ENCODE measurements at places on chromosomes 16 and 17.

DNA sequence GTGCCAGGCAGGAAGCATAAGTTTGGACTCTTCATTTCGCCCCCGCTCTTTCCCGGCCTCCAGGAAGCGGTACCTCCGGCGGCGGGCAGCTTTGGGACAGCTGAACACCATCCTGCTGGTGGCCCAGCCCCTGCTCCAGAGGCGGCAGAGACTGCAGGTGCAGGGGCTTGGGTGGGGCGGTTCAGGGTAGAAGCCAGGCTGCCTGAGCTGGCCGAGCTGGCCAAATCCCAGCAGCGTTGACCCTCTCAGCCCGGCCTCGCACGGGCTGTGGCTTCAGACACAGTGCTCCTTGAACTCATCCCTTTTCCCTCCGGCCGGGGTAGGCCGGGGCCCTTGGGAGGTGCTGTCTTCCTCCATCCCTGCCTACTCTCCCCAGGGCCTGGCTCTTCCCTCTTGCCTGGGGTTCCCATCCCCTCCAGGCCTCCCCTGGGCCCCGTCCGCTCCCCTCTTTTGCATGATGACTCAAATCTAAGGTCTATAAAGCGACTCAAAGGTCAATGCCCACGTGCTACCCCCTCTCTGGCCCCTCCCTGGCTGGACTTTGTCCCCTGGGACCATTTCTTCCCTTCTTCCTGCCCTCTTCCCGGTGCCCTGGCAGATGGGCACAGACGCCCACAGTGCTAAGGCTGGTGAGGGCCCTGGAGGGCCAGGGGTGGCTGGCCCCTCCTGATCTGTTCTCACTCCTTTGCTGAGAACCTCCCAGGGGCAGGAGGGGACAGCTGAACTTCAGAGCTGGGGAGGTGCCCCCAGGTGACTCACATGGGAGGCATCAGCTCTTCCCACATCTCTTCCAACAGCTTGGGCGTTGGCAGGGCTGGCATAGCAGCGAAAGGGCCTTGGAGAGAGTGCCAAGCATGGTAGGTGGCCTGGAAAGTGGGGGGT is 22.7 kb downstream of the MYO15B start:
- no peak for DNase-seq

GRCh38 chr17:8588877-8589554 is 41.5 kb downstream of the MYH10 start:
- no peak for DNase-seq

DNA sequence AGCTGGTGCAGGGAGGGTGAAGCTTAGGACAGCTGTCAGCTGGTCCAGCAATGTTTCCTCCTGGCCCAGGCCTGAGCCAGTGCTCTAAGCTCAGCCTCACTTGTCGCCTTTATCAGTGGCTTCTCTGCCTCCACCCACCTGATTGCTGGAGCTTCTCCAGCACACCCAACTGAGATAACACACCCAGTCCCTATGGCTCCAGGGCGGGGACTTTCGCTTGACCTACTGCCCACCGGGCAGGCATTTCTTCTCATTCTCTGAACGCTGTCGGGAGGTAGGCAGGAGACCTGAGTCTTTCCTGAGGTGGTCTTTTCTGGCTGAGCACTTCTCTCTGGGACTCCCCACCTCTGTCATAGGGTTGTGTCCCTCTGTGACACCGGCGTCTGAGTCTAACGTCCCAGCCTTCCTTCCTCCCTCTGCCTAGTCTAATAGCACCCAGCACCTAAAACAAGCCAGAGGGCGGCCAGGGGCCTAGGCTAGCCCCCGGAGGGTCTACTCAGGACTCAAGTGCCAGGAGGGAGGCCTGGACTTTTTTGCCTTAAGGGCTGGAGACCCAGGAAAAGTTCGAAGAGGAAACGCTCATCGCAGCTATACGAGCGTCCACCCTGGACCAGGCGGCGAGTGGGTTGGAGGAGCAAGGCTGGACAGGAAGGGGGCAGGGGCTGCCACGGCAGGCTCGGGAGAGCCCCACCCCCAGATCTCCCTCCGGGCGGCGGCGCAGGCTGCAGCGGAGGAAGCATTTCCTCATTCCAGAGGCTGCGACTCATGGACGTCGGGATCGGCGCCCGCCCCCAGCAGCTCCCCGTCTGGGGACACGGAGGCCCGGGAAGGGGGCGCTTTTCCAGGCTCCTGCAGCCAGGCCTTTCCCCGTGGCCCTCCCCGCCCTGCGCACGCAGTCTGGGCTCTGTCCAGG is 756 bp downstream of the TAX1BP3 start:
- DNase-seq = no peak

DNA sequence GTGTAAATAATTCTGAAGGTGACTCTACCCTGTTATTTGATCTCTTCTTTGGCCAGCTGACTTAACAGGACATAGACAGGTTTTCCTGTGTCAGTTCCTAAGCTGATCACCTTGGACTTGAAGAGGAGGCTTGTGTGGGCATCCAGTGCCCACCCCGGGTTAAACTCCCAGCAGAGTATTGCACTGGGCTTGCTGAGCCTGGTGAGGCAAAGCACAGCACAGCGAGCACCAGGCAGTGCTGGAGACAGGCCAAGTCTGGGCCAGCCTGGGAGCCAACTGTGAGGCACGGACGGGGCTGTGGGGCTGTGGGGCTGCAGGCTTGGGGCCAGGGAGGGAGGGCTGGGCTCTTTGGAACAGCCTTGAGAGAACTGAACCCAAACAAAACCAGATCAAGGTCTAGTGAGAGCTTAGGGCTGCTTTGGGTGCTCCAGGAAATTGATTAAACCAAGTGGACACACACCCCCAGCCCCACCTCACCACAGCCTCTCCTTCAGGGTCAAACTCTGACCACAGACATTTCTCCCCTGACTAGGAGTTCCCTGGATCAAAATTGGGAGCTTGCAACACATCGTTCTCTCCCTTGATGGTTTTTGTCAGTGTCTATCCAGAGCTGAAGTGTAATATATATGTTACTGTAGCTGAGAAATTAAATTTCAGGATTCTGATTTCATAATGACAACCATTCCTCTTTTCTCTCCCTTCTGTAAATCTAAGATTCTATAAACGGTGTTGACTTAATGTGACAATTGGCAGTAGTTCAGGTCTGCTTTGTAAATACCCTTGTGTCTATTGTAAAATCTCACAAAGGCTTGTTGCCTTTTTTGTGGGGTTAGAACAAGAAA is 5.1 kb downstream of the STH start:
- no peak for DNase-seq

DNA sequence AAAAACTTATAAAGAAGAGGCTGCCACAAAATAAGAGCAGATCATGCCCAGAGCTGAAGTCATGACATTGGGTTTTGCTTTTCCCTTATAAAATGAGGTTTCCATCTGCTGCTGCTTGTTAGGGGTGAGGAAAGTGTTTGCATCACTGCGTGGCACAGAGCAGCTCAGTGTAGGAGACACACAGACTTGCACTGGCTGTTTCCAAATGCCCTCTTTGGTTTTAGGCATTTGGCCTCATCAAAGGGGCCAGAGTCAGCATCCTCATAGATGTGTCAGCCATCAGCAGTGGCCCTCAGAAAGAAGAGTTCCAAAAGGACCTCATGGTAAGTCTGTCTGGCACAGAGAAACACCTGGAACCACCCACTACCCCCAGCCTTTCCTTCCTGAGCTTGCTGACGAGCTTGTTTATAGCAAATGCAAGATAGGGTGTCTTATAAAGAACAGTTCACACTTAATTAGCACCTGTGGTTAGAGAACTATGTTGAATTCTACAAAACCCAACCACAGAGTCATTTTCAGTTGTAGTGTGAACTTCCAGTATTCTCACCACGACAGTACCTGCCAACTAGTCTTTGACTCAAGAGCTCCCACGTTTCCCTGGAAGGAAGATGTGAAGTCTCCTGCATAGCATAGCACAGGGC is 17.0 kb downstream of the VWA3A start:
- DNase-seq = no peak

- DNase-seq = no peak
These were observed 6.5 kb upstream of the C16orf74 start for GRCh38 chr16:85757341-85757822.

- DNase-seq = no peak
These were observed 344 bp upstream of the SEPTIN12 start for GRCh38 chr16:4788489-4788889.

DNA sequence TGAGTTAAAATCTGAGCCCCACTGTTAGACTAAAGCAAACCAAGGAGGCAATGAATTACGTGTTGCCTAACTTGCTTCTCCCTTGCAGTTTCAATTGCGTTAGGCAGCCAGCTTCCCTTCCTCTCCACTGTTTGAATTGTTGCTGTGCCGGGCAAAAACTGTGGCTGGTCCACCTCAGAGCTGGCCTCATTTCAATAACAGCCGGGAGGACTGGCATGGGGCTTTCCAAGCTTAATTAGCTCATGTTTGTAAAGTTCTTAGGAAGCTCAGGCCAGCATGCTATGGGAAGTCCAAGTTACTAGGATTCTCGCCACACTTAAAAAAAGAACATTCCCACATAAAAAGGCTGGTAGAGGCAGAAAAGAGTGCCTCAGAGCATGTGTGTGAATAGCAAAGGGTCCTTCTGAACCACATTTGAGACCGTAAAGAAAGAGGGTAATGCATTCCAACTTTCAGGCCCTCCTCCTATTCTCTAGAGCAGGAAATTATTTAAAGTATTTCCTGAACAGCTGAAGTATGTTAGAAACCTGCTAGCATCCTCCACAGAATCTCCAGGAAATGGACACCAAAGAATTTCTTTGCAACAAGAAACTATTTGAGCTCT is 79.0 kb upstream of the SMURF2 start:
- DNase-seq = no peak

DNA sequence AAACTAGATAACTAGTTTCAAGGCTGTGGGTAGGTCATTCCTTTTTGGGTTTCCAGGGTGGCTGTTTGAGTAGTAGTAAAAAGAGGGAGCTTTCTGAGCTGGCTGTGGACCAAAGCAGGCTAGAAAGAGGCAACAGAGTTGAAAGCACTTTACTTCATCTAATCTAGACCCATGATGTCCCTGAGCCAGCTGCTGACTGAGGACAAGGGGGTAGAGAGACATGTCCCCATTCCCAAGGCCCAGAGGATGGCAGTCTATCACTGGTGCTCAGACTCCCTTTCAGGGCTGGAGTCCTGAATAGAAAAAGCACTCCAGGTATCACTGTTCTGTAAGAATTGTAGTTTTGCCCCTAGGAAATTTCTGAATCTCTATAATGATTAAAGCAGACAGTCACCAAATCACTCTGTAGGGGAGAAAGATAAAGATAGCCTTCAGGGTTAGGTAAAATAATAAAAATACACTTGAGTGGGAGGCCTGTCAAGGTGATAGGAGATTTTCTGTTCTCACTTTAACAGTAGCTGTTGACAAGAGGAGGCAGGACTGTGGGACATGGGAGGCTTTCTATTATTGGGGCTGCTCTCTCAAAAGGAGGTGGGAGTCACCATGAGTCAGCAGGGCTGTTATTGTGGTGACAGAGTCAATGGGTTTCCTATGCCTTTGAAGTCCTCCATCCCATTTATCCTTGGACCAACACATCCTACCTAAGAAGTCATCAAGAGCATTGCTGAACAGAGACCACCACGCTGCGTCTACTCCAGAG is 190.2 kb upstream of the MPHOSPH6 start:
- DNase-seq = no peak

GRCh38 chr16:71229344-71229743 is 1.2 kb downstream of the HYDIN start:
- no peak for DNase-seq

Measured in activated T-helper 9 cell treated with anti-CD3 and anti-CD28 coated beads, Interleukin-2, amount 50 U/mL, for 16 hours (primary cell).